ENCODE measurements at places on chromosomes 7 and 10.

DNA sequence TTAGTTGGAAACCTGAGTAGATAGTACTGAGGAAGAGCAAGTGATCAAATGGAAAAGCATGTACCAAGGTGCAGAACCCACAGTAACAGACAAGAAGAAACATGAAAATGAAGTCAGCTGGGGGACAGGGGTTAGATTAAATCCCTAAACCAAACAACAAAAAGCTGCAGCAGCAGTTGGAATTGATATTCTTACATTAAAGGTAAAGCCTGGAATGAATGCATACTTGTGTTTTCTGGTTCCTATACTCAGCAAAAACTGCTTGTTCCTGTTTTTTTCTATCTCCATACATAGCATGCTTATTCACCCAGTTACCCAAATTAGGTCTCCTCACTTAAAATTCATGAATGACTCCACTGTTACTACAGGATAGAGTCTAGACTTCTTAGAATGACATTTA, 92.4 kb downstream of the TPST1 start:
- DNase-seq = no peak

GRCh38 chr7:141999058-141999623, 3.5 kb downstream of the MGAM start:
- no peak for DNase-seq

GRCh38 chr10:76091926-76092325, 660.5 kb downstream of the LRMDA start:
- DNase-seq = no peak

DNA sequence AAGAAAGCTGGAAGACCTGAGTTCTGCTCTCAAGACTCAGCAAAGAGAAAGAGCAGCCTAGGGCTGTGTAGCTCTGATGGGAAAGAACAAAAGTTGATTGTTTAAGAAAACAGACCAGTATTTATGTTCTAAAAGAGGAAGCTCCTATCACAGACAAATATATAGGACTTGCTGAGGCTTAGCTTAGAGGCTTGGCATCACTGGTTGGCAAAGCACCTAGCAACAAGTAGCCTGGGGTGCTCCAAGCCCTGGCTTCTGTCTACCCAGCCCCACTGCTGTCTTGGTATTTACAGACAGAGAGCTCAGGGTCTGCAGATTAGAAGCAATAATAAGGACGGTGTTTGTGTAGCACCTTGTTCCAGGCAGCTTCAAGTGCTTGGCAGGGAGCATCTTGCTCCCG, 36.9 kb upstream of the CCDC3 start:
- no peak for DNase-seq

DNA sequence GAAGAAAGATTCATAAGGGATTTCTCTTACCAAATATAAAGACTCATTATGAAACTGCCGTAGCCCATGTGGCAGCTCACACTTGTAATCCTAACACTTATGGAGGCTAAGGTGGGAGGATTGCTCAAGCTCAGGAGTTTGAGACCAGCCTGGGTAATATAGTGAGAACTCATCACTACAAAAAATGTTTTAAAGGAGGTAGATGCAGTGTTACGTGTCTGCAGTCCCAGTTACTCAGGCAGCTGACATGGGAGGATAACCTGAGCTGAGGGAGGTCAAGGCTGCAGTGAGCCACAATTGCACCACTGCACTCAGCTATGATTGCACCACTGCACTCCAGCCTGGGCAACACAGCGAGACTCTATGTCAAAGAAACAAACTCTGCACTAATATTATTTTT, 18.1 kb upstream of the DNA2 start:
- no peak for DNase-seq

DNA sequence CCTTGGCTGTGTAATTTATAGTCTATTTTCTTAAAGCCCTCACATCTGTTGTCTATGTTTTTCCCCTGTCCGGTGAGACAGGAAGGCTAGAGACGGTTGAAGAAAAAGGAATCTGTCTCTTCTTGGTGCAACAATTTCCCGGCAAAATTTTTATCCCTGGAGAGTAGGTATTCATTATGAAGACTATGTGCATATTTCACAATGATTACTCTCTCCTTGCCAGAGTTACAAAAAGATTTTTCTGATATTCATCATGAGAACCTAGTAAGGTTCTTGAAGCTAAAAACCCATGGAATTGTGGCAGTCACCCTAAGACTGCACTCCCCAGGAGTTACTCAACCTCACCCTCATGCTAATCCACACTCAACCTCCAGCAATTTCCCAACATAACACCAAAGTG, 55.0 kb upstream of the GHITM start:
- DNase-seq = no peak

GRCh38 chr10:100403734-100404133, 56.7 kb downstream of the SCD start:
- DNase-seq = no peak

GRCh38 chr7:132869166-132869861, 212.6 kb downstream of the CHCHD3 start:
- no peak for DNase-seq

- DNase-seq = no peak
Measured at GRCh38 chr7:25959168-25959734, 192.7 kb upstream of the NFE2L3 start.

- DNase-seq = no peak
Measured at GRCh38 chr7:155308330-155309020, 10.8 kb downstream of the INSIG1 start.

DNA sequence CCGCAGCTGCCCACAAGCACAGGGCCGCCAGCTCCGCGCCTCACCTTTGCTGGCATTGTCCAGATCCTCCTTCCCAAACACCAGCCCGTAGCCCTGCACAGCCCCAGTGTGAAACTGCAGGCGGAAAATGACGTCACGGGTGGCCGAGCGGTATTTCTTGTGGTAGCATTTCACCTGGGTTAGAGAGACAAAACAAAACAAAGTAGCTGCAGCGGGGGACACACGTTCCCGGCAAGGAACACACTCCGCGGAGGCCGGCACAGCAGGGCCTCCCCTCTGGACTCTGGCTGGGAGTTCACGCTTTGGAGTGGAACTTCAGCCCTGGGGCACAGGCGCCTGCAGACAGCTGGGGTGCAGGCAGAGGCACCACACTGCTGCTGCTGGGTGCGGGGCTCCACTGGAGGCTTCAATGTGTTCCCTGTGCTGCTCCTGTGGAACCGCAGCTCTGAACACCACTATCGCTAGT, 181.1 kb downstream of the TNS3 start:
- DNase-seq = no peak

GRCh38 chr7:116834815-116835504, 27.4 kb upstream of the CAPZA2 start:
- no peak for DNase-seq

GRCh38 chr7:128093614-128094570, 62.7 kb upstream of the LRRC4 start:
- DNase-seq = no peak

- DNase-seq = no peak
Measured at GRCh38 chr7:132932296-132933071, 149.4 kb downstream of the CHCHD3 start.

- peak; percentile 37 for DNase-seq
Measured at GRCh38 chr10:43417950-43418768, 9.2 kb upstream of the HNRNPF start.

GRCh38 chr7:46613116-46613515, 692.0 kb upstream of the IGFBP3 start:
- no peak for DNase-seq

DNA sequence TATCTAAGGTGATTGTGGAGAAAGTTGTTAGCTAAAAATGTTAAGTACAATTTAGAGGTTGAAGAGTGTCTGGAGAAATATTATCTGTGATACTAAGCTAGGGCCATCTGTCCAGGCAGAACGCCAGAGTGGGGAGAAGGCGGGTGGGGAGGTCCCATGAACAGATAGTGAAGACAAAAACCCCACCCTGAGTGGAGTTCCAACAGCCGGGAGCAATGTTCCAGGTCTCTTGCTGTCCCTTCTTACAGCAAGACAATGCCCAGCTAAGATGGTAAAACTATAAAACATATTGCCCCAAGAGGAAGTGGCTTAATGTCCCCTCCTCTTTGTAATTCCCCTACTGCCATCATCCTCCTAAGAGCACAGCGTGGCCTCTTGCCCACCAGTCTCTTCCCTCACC, 10.4 kb upstream of the IL15RA start:
- DNase-seq = no peak

DNA sequence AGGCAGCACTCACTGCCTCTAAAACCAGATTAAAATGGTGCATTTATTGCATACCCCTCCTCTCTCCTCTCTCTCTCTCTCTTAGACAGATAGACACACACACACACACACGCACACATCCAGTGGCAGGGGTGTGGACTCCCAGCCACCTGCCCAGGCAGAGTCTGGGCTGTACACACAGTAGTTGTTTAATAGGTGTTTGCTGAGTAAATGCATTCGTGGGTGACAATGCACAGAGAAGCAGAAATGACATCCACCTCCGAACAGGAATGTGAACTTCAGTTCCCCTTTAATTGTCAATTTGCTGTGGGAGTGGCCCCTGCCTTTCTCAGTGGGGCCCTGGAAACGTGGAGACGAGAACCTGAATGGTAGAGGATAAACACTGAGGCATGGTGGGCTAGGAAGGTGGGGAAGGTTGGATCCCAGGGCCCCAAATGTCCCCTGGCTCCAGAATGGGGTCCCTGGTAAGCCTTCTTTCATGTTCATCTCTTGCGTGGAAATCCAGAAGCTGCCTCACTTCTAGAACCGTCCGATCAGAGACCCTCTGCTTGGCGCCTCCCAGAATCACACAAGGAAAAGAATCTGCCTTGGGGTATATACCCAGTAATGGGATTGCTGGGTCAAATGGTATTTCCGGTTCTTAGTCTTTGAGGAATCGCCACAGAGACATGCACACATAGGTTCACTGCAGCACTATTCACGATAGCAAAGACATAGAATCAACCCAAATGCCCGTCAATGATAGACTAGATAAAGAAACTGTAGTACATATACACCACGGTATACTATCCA, 58.5 kb upstream of the ECHDC3 start:
- no peak for DNase-seq

- no peak for DNase-seq
Measured at GRCh38 chr10:106134326-106135000, 1030.0 kb downstream of the SORCS1 start.

GRCh38 chr10:30857803-30858202, 173.9 kb downstream of the ZNF438 start:
- no peak for DNase-seq

DNA sequence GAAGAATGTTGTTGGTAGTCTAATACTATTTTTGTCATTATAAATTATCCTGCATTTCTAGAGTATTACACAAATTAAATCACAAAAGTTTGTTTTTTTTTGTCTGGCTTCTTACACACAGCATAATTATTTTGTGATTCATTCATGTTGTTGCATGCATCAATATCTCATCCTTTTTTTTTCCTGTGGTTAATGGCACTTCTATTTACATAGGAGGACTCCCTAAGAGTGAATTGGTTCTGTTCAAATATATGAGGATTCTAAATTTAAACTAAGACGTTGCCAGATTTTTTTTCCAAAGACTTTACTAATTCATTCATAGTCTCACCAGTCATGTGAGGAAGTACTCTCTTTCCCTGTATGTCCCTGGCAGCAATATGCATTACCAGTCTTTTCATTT, 303.3 kb downstream of the GPR37 start:
- DNase-seq = no peak

All from activated gamma-delta T cell treated with anti-CD3 and anti-CD28 coated beads, Interleukin-2, amount 50 U/mL, for 16 hours (primary cell).